ENCODE measurements at places on chromosomes 1 and 21.

DNA sequence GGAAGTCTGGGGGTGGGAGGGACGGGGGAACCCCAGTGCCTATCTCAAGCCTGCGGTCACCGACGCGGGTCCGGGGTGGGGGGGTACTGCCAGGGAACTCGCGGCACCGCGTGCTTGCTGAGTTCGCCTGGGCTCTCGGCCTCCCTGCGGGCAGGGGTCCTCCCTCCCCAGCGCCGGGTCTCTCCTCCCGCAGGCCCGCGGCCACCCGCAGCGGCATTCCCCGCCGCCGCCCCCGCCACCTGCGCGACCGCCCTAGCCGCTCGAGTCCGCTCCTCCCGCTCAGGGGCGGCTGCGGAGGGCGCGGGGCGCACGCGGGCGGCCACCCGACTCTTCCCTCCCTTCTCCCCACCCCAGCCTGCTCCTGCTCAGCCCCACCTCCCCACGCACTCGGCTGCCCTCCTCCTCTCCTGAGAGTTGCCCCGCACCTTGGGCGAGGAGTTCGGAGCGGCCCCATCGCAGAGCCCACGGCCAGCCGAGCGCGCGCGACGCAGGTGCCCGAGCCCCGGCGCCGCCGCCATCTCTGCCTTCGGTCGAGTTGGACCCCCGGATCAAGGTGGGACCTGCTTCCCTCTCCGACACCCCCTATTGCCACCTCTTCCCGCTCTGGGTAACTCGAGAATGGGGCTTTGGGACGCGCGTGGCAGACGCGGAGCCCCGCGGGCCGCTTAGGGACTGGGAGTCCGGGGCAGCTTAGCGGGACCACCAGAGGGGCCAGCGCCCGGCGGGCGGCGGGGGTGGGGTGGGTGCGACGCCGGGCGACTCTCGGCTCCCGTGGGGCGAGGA is 105.0 kb downstream of the LEPR start:
- no peak for DNase-seq

DNA sequence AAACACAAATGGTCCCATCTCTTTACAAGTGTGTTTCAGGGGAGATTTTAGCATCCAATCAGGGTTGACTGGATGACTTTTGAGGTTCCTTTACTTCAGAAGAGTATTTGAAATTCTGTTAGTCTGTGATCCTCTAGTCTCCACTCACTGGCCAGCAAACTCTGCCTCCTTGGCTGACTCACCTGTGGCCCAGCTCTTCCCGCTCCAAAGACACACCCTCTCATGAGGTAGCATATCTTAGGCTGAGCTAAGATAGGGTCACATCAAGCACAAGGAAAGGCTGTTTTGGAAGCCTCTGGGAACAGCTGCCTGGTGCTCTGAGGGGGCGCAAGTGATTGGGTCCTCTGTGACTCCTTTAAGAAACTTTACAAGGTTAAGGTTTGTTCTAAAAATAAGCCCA is 102.3 kb upstream of the FGGY start:
- no peak for DNase-seq

DNA sequence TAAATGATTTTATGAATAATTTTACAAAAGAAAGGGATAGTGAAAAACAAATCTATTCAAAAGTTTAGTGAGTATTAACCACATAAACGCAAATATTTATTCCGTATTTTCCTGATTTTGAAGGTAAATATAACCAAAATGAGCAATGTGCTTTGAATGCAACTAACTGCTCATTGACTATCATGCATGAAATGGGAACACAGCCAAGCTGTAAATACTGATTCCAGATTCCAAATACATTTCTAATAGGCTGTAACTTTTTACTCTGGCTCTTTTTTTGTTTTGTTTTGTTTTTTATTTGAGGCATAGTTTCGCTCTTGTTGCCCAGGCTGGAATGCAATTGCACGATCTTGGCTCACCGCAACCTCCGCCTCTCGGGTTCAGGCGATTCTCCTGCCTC is 41.8 kb downstream of the SELENOF start:
- no peak for DNase-seq

DNA sequence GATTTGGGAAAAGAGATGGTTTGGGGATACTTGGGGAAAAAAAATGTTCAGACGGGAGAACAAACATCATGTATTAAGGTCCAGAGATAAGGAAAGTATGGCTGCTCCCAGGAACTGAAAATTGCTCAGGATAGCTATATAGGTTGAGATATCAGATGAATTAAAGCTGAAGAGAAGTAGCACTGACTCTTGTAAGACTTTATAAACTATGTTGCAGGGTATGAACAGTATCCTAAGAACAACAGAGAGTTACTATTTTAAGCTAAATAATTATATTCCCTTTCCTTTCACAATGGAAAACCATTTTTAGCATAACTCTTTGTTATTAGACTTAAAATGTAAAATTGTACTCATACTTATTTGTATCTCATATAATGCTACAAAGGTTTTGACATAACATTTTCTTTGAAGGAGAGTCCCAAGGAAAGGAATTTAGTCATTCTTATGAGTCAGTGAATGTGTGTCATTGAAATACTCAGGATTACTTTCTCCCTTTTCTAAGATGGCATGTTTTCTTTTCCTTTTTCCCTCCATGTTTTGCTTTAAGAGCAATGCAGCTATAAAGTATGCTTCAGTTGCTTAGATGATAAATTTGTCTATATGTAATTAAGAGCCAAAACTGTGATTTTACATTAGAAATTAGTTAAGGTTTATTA is 139.4 kb upstream of the KIAA1614 start:
- DNase-seq: no peak

- no peak for DNase-seq
Measured at GRCh38 chr1:7387053-7387927, 383.8 kb upstream of the VAMP3 start.

DNA sequence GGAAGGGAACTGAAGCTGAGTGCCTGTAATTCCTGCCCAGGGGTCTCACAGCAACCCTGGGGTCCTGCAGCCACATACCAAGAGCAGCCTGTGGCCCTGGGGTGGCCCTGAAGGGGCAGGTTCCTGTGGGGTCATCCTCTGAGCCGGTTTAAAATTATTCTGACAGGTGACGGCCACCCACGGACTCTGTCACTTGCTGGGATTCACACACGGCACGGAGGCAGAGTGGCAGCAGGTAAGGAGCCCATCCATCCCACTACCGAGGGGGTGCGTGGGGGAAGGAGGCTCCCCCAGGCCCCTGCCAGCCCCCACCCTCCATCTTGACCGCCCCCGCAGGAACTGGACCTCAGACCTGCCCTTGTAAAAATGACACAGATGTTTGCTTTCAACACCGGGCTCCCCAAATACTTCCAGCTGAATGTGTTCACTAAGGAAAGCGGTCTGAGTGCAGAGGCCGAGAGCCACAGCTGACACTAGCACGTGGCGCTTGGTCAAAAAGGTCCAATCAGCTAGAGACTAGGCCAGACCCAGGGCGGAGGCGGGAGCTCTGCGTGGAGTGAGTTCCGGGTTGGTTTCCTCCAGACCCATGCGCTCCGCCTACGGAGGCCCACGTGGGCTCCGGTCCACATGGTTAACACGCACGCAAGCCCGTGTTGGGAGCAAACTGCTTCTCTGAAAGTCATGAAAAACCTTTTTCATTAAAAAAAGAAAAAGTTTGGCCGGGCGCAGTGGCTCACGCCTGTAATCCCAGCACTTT is 10.0 kb downstream of the YBEY start:
- peak; percentile 60 for DNase-seq

- DNase-seq: no peak
Measured at GRCh38 chr1:94617134-94617805, 75.7 kb upstream of the F3 start.

DNA sequence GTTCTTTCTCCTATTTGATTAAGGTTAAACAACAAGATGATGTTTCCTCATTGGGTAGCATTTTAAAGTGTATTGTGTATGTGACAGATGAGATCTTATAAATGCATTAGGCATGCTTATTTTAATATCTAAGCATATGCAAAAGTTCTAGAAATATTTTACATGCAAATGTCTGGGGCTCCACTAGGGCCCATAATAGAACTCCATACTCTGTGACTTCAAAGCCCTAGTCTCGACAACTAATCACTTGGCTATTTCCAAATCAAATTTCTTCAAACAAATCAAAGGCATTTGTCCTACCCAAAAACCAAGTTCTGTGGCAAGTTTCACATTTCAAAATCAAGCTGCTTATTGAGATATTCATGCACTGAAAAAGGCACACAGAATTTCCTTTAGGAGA is 385.6 kb upstream of the ST6GALNAC5 start:
- no peak for DNase-seq

DNA sequence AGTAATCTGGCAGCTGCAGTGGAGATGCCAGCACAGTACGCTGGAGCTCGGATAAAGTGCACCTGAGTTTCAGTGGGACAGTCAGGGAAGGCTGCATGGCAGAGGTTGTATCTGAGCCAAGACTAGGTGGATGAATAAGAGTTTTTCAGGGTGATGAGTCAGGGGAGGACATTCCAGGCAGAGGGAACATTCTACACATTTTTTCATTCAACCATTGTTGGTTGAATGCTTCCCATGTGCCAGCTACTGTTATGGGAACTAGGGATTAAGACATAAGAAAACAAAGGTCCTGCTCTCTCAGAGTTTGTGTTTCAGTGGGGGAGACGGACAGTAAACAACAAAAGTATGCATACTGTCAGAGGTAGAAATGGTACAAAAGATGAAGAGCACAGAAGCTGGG is 5.2 kb downstream of the LEPR start:
- DNase-seq: peak; percentile 55

GRCh38 chr1:43049481-43049880 is 90.8 kb upstream of the SLC2A1 start:
- no peak for DNase-seq

- DNase-seq: peak; percentile 75
Measured at GRCh38 chr1:243926803-243927245, 76.8 kb upstream of the AKT3 start.

DNA sequence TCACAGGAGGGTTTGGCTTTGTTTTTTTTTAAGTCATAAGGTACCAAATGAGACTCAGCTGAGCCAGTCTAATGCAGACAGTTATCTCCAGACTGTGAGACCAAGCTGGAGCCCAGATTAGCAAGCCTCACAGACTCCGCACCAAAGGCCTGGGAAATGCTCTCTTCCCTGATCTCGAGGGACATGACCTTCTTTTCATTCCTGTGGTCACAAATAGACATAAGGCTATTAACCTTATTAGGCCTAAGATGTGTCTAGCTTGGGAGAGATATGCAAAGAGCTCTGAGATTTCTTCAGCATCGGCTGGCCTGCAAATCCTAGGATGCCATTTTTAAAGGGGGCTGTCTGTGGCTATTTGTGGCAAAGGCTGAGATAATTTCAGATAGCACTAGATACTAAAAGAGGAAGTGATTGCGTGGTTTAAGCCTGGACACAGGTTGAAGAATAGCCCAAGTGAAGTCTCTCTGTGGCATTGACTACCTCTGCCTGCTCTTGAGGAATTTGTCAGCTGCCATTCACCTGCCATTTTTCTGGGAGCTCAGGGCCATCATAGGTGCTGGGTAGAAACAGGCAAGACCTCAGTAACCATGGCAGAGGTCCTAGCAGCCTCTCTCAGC is 301.3 kb downstream of the SIPA1L2 start:
- no peak for DNase-seq

GRCh38 chr1:8078176-8078671 is 52.1 kb upstream of the ERRFI1 start:
- peak; percentile 74 for DNase-seq

- no peak for DNase-seq
Measured at GRCh38 chr1:179506199-179506598, 69.5 kb downstream of the NPHS2 start.

DNA sequence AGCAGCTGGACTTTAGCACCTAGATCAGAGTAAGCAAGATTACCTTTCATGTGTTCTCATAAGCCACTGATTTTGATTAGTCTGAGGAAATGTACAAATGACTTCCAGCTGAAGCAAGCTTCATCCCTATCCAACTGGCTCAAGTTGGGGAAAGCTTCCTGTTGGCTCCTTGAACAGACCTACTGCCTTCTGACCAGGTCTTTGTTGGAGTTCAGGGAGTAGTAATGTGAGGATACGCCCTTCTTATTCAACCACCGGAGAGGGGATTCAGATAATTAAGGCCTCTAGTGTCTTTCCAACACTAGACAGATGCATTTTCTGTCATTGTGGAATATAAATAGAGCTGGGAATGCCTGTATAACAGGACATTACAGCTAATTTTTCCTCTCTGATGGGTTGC is 268.9 kb downstream of the TGFB2 start:
- DNase-seq: no peak

DNA sequence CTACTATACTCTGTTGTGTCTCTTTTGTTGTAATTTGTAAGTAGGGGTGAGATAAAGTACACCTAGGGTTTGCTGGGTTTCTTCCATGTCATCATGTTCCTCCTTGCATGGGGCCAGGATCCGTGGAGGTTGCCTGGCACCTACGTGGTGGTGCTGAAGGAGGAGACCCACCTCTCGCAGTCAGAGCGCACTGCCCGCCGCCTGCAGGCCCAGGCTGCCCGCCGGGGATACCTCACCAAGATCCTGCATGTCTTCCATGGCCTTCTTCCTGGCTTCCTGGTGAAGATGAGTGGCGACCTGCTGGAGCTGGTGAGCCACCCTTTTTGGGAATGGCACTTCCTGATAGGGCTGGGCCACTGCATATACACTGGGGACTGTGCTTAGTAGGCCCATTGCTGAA is 4.4 kb downstream of the PCSK9 start:
- DNase-seq: no peak

- DNase-seq: no peak
Measured at GRCh38 chr1:201734786-201735185, 94.2 kb upstream of the IPO9 start.

DNA sequence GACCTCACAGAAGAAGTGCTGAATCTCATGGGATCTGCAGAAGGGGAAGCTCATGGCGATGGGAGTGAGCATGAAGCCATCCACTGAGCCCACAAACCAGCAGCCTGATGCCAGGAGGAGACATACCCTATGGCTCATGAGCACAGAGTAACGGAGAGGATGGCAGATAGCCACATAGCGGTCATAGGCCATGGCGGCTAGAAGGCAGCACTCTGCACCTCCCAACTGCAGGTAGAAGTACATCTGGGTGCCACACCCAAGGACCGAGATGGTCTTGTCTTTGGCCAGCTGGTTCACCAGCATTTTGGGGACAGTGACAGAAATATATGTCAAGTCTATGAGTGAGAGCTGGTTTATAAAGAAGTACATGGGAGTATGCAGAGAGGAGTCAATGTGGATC is 4.3 kb downstream of the OR2T10 start:
- no peak for DNase-seq

- no peak for DNase-seq
Measured at GRCh38 chr1:60998786-60999185, 83.6 kb upstream of the NFIA start.

- no peak for DNase-seq
Measured at GRCh38 chr21:35943752-35944151, 116.6 kb downstream of the SETD4 start.

All from skeletal muscle cell (primary cell).